CD4-positive, alpha-beta T cell treated with Interferon alpha-2 for 1 hour (primary cell): ENCODE measurements at places on chromosomes 5 and 9.

DNA sequence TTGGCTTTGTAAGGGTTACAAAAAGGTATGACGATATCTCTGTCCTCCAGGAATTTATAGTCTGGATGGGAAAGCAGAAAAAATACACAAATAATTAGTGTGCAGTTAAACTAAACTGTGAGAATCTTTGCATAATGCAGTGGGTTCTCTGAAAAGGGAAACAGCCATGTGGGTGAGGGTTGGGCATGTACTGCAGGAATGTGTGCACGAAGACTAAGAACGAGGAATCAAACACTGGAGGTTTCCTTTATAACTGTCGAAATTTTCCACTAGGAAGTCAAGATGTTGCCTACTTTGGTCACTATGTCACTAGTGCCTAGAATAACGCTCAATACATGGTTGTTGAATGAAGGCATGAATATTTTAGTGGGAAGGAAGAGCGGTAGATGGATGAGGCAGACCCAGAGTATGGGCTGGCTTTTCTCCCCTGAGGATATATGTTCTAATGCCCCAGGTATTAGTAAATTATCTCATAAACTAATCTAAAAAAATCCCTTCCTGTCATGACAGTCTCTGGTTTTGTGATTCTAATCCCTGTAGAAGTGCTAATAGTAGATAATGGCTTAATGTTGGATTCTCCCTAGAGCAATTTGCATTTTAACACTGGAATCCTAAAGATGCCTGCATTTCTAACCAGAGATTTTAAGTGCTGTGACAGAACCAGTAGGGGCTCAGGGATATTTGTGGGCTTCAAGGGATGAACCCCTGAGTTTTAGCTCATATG is 227.3 kb downstream of the NMUR2 start:
- no peak for DNase-seq

GRCh38 chr9:132008184-132008803 is 71.4 kb downstream of the MED27 start:
- DNase-seq = no peak

DNA sequence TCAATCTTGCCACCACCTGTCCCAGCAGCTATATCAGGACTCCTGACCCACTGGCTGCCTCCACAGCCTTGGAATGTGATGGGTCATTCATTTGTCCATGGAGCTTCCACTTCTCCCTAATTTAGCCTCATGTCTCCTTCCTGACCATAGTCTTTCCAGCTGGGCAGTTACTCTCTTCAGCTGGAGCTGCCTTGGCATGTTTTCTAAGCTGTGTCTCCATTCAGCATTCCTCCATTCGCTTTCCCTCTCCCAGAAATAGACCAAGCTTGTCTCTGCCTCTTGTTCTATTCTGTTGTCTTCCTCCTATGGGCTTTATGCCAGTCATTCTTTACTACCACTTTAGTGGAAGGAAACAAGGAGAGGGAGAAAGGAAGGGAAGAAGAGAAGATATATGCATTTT is 5.3 kb upstream of the CTXN3 start:
- DNase-seq = no peak

DNA sequence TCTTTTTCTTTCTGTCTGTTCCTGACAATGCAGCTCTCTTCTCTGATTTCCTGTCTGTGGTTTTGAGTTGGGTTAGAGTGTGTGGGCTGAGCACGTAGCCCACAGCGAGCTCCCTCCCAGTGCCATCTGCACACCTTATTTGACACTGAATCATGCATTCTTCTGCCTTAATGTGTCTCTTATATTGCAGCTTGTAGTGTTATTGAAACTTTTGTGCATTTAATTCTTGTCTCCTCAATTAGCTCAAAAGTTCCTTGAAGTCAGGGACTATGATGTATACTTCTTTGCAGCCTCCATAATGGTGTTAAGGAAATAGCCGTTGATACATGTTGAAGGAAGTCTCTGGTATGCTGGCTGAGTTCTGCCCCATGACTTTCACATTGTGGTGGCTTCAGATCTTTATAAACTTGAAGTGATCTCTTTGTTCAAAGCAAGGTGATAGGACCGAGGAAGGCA is 576.2 kb upstream of the CLINT1 start:
- peak; percentile 24 for DNase-seq

DNA sequence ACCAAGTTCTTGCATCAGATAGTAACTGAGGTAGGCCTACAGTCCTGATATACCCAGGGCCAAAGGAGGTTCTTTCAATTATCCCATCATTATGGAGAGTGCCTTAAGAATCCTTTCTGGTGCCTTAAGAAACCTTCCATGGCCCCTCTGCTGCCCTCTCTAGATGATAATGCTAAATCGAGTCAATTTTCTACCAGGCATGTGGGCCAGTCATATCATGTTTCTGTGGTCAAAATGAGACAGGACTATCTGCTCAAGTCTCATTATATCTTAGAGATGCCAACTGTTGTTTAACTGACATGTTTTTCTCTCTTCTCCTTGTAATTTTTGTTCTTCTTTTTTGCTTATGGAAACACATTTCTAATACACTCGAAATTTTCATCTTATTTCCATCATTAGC is 127.6 kb downstream of the EDIL3 start:
- DNase-seq = no peak

GRCh38 chr9:69578026-69578425 is 94.1 kb downstream of the APBA1 start:
- no peak for DNase-seq

DNA sequence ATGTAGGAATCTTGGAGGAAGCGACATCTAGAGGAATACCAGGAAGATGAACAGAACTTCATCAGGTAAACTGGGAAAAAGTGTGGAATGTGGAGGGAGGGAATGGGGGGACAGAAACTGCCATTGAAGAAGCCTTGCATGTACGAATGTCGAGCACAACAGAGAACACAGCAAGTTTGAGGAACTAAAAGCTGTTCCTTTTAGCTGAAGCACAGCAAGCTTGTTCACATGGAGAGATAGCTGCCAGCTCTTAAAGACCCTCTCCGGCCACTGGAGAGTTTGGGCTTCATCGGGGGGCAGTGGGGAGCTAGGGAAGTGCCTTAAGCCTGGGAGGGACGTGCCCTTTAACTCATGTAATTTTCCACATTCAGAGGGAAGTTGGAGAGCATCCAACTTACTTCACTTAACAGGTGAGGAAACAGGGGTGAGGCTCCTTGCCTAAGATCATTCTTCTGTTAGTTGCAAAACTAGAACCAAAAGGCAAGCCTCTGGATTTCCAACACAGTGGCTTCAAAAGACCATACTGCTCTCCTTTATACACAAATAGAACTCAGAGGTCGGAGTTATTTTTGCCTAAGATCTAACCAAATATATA is 2.3 kb upstream of the CYFIP2 start:
- no peak for DNase-seq

GRCh38 chr5:179869101-179869500 is 10.5 kb upstream of the MRNIP start:
- DNase-seq = no peak

GRCh38 chr9:111040494-111040893 is 2.2 kb upstream of the LPAR1 start:
- no peak for DNase-seq

- DNase-seq = no peak
Measured at GRCh38 chr9:100426189-100426529, 784 bp upstream of the MSANTD3 start.

DNA sequence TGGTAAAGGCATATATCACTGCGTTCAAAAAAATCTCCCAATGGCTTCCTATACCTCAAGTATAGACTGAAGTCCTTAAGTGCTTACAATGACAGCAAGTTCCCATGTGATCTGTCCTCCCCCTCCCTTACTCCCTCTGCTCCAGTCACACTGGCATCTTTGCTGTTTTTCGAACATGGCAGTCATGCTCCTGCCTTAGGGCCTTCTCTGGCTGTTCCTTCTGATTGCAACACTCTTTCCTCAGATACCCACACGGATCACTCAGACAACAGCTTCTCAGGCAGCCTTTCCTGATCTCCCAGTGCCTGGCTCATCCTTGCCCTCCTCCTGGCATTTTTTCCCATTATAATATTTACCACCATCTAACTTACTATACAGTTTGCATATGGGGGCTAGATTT is 232.8 kb downstream of the ARHGEF28 start:
- DNase-seq = no peak

GRCh38 chr5:115666023-115666422 is 40.2 kb upstream of the TMED7 start:
- no peak for DNase-seq

- no peak for DNase-seq
Measured at GRCh38 chr9:100052375-100052774, 46.4 kb downstream of the ERP44 start.

DNA sequence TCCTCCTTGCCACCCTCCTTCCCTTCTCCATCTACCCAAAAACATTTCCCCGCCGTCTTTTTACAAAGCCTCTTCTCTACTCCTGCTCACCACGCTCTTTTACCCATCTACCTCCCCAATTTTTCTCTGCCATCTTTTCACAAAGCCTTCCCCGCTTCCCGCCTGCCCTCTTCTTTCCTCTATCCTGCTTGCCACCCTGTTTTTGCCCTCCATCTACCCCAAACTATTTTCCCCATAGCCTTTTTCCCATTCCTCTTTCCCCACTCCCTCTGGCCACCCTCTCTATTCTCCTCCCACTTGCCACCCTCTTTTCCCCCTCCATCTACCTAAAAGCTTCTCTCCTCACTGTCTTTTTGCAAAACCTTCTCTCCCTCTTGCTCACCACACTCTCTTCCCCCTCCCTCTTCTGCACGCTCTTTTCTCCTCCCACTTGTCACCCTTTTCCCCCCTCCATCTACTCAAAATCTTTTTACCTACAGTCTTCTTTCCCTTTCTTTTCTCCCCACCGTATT is 19.4 kb upstream of the TRIM52 start:
- no peak for DNase-seq

DNA sequence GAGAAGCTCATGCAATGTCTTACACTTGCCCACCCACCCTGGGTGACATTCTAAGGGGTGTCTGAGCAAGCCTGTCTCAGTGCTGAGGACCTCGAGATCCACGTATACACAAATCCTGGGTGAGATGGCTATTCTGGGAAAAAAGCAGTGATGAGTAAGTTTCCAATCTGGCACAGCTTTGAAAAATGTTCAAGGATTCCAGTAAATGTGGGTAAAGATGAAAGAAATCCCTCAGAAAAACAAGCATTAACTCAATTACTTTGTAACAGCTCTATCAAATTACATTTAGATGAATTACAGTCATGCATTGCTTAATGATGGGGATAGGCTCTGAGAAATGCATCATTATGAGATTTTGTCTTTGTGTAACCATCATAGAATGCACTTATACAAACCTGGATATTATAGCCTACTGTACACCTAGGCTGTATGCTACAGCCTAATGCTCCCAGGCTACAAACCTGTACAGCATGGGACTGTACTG is 26.9 kb downstream of the GOLM1 start:
- no peak for DNase-seq

DNA sequence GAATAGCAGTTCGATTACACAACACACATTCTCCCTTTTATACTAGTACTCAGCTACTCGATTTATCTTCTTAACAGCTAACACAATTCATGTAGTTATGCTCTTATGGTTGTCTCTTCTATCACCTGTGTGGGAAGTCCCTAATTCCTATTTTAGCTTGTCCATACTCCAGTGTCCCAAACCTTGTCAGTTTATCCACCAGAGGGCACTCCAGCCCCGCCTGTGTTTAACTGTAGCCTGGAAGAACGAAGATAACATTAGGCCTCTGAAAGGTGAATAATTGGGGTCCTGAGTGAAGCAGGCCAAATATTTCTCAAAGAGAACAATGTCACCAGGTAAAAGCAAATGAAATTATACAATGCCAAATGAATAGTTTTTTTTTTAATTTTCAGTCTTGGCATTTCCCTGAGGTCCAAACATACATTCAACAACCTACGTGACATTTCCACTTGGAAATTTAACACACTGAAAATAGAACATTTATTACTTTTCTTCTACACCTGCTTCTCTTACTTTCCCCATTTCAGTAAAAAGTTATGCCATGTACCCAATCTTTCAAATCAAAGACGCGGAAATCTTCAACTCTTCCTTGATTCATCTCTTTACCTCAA is 560.7 kb downstream of the HTR1A start:
- DNase-seq = no peak

DNA sequence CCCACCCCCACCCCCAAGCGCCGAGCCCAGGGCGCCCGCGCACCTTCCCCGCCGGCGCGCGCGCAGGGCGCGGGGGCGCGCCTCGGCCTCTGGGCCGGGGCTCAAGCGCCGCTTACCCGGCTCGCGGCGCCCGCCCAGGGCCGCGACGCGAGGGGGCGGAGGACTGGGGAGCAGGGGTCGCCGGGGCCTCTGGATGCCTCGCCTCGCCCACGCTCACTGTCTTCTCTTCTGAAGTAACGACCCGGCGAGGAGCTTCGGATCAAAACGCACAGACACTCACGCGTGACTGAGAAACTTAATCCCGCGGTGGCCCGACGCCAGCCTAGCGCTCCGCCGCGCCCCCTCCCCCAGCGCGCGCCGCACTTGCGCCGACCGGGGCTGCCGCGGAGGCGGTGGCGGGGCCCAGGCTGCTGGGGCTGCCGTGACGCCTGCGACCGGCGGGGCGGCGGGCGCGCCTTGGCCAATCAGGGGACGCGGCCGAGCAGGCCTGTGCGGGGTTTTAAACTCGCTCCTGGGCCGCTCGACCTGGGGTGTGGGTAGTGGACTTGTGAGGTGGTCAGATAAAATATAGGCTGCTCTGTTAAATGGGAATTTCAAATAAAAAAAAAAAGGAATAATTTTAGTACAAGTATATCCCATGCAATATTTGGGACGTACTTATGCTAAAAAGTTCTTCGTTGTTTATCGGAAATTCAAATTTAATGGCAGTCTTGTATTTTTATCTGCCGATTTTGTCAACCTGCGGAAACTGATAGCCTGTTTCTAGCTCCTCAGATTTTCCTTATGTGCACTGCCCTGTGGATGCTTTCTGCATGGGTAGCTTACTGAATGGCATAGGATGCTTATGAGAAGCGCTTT is at the start of gene MPDZ:
Gene MPDZ (minus strand): TSS at position 409 of the 858 bp plus-strand sequence. CDS start 29,377 bp downstream, outside the sequence.
- DNase-seq = no peak

GRCh38 chr5:134503088-134503936 is 22.2 kb upstream of the JADE2 start:
- peak; percentile 44 for DNase-seq

DNA sequence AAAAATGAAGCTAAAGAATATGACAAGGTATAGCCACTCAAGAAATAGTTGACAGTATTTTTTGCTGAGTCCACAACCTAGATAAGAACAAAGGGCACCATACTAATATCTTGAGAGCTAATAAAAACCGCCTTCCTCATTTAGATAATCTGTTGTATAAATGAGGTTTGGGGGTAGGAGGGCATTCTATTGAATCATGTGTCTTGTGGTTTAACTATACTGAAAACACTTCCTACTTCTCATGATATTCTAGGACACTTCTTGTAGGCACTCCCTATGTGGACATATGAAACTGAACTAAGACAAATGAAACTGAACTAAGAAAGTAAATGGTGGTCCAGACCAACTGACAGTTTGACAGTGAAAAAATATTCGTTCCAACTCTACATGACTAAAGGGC is 1268.5 kb upstream of the C9orf72 start:
- DNase-seq = no peak

- DNase-seq = no peak
Measured at GRCh38 chr5:27516437-27516836, 478.1 kb upstream of the CDH9 start.

DNA sequence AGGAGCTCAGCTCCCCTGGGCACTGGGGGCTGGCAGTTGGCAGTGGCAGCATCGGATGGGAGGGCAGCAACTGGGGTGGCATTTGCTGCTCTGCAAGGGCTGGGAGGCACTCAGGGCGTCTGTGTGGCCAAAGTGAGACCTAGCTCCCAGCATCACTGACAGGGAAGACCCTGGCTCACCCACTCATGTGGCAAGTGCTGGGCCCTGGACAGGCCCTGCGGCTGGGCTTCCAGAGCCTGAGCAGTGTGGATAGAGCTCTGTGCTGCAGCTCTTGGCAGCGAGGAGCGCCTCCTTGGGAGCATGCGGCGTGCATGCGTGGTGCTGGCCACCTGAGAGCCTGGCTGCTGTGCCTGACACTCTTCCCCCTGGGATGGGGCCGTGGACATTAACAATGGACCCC is 10.2 kb downstream of the CEP72 start:
- no peak for DNase-seq
